ENCODE measurements at places on chromosomes 3 and 15.

DNA sequence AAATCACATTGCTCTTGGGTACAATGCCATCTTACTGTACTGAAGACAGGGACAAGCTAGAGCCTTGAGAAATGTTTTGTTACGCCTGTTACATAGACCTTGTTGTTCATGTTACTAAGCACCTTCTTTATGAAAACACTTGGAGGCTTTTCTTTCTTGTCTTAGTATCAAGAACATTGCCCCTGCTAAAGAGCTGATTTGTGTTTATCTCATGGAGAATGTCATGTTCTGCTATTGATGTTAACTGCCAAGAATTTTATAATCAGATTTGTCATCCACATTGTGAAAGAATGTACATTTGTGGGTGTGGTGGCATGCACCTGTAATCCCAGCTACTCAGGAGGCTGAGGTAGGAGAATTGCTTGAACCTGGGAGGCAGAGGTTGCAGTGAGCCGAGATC lies 431.3 kb upstream of the MDFIC2 start:
- no peak for DNase-seq

GRCh38 chr3:49610666-49611280 lies 56.5 kb downstream of the BSN start:
- DNase-seq = no peak

- no peak for DNase-seq
Measured at GRCh38 chr3:172270557-172271166, 177.6 kb downstream of the GHSR start.

- no peak for DNase-seq
Measured at GRCh38 chr15:68433551-68433950, 1.6 kb upstream of the ITGA11 start.

GRCh38 chr15:50500352-50500751 lies 46.1 kb downstream of the USP50 start:
- no peak for DNase-seq

DNA sequence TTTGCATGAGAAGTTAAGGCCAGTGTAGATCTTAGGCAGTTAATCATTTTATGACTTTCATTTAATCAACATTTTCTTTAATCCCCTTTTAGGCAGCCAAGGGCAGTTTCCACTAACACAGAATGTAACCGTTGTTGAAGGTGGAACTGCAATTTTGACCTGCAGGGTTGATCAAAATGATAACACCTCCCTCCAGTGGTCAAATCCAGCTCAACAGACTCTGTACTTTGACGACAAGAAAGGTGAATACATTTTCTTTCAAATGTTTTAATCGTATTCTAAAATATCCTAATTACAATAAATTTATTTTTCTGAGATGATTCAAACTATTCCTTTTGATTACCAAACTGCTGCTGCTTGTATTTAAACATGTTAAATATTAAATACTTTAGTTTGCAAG lies 843.2 kb downstream of the CADM2 start:
- no peak for DNase-seq

GRCh38 chr15:73928971-73929627 lies 2.8 kb downstream of the LOXL1 start:
- DNase-seq = no peak

DNA sequence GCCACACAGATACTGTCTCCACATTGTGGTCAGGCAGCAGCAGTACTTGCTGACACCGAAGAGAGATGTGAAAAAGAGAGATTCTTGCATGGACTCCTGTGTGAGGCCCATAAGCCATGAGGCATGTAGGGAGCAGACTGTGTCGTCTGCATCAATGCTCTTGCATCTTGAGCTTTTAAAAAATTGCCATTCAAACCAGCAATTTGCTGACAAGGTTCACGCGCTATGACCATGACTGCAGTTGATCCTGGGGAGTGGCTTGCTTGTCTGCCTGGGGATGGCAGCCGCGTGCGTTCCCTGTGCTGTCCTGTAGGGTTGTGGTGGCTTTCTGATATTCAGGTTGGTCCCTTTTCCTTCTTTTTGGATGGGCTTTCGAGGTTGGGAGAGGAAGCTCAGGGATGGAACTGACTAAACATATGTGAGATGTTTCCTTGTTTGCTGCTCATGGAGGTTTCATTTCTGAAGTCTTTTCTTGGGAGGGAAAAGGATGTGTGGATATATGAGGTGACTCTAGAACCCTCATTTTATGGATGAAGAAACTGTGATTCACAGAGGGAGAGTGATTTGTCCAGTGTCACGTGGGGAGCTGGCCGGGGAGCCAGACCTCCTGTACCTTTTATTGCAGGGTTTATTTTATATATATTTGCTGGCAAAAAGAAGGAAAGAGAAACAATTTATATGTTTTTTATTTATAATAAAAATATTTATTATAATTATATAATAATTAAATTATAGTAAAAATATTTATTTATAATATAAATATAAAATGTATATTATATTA lies 48.6 kb downstream of the LPP start:
- DNase-seq = no peak

GRCh38 chr15:92425578-92426225 lies 32.0 kb downstream of the ST8SIA2 start:
- no peak for DNase-seq

- no peak for DNase-seq
Measured at GRCh38 chr3:44427683-44428082, 49.8 kb downstream of the ZNF445 start.

DNA sequence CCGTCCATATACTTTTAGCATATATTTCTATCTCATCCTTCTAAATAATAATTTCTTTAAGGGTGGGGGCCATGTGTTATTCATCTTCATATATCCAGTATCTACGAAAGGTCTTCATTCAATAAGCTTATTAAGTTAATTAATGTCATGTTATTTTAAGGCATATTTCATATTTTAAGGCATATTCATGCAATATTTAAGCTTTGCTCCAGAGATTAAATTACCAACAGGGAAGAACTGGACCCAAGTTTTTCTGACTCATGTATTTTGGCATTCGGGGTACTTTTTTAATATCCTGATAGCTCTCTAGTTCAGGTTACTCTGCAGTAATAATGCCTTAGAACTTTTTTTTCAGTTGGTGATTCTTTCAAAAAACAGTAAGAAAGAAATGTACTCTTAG lies 27.4 kb downstream of the PHC3 start:
- no peak for DNase-seq

DNA sequence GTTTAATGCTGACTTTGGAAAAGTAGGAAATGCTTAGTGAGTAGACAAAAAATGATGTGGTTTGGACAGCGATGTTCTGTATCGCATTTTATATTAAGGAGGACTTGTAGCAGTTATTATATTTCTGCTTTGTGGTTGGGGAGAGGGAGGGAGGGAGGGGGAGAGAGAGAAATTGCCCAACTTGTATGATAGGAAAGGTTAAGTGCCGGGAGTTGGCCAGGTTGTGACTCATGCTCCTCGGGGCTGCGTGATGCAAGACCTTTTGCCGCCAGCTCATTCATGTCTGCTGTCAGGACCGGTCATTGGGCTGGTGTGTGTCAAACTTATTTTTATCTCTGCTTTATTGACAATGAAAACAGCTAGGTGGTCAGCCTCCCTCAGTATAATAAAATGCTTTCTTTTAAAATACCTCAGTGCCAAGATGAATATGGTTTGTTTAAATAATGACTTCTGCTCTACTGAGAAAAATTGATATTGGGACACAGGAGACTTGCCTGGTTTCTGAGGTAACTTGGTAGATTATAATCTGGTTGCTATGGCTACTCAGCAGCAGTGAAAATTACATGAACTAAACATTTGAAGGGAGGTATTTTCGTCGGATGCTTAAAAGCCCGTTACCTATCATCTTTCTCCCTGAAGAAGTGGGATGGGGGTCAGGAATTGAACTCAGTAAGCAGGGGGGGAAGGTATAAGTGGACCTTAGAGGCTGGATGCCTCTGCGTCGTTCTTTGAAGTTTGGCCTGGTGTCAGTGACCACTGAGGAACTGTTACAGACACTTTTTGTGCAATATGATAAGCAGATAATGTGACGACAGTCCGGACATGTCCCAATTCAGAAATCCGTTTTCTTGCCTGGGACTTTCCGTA lies 90.7 kb downstream of the FNDC3B start:
- peak; percentile 22 for DNase-seq

DNA sequence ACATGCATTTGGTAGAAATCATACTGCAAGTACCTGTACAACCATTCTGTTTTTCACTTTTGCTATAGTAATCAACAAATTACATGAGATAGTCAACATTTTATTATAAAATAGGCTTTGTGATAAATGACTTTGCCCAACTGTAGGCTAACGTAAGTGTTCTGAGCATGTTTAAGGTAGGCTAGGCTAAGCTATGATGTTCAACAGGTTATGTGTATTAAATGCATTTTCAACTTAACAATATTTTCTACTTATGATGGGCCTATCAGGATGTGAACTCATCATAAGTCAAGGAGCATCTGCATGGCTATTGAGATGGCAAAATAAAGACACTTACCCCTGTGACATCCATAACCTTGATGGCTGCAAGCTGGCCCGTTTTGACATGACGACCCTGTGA lies 201.3 kb upstream of the SLC2A2 start:
- no peak for DNase-seq

DNA sequence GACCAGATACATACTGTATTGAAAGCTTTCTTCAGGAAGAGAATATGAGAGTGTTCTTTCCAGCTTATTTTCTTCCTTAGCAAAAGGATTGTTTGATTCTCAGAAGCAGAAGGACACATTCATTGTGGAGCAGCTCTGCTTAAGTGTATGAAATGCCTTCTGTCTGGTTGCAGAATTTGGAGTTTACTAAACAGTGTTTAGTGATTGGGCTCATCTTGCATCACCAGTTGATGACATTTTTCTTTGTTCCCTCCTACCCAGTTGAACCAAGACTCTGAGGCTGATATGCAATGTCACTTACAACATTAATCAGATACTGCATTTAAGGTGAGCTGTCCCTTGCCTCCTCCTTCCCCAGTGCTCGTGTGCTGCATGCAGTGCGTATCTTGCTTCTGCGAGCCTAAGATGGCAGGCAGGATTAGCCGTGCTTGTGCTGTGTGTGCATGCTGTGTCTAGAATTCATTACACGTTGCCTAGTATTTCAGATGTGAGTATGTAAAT lies 18.4 kb downstream of the ZBTB38 start:
- no peak for DNase-seq

DNA sequence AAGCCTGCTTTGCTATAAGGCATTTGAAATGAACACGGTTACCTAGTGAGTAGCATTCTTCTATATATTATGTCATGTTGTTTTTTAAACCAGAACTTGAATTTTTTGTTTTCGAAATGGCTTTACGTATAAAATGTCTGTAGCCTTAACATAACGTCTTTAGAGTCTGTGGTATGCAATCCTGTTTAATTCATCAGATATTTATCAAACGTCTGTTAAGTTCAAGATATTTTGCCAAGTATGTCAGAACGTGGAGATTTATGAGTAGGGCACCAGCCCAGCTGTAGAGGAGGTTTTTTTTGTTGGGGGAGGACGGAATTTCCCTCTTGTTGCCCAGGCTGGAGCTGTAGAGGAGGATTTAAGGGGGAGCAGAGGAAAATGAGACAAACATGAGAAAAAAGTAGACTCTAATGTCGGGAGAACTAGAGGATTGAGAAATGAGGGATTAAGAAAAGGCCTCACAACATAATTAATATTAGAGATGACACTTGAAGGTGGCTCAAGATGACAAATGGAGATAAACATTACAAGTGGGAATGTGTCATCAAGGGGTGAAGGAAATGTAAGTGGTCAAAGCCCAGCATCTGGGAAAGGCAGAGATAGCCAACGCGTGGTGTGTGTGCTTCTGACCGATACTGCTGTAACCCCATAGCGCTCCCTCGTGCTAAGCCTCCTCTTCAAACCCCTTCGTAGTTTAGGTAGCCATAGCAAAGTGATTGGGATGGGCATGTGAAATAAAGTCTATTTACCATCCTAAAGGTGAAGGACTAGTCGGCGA lies 154.0 kb upstream of the GOLGA6L4 start:
- DNase-seq = no peak

DNA sequence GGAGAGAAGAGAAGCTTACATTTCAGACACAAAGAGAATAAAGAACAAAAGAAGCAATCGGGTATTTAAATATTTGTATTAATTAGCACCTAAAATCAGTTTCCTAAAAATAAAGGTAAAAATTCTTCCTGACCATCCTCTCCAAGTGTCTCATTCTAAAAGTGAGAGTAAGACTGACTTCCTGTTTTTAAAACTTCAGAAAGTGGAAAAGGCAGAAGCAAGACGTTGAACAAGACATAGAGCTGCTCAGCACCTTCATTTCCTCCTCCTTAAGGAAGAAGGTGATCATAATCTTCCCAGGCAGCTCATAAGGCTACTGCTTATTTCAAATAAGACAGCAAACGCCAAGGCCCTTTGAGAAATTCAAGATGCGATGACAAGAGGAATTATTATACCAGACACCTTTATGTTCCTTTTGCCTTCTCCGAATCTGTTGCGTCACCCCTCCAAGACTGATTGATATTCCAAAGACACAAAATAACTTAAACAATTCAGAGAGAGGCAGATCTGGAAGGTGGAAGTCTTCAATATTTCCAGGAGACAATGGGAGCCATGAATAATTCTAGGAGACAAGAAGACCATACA lies 238.8 kb upstream of the TLE3 start:
- DNase-seq = no peak

- no peak for DNase-seq
Measured at GRCh38 chr3:131431754-131432153, 50.2 kb downstream of the NUDT16 start.

- no peak for DNase-seq
Measured at GRCh38 chr15:61036136-61036535, 193.0 kb downstream of the RORA start.

DNA sequence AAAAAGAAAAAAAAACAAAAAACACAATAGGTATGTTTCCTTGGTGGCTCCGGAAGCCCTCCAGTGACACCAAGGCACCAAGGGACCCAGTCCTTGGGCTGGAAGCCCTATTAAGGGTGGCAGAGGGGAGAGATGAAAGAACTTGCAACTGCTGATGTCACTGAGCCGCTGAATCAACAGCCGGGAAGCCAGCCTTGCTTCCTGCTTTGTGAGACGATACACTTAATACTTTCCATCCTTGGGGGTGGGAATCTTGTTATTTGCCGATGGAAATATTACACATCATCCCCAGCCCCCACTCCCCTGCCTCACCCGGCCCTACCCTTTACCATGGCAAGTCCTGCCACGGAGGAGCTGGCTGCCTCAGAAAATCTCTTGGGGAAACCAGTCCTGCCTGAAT lies 5.6 kb upstream of the ISLR2 start:
- no peak for DNase-seq
